NCI-H526 (cell line): ENCODE measurements at places on chromosomes 7 and 10.

DNA sequence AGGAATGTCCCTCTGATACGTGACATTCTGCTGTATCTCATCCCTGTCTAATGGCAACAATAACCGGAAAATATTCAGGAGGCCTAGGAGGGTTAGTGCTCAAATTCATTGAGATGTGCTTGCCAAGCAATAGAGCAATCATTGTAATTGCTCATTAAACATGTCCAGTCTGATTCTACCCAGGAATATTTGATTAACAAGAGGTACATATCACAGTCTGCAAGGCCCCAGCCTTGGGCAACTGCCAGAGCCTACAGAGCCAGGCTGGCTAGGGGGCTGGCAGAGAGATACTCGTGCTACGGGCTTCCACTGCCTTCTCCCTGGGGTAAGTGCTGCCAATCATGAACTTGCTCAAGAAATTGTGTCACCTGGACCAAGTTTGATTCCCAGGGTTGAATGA is 99.1 kb downstream of the ALOX5 start:
- DNase-seq: no peak

- no peak for DNase-seq
These were observed 17.7 kb downstream of the CPA5 start for GRCh38 chr7:130362251-130362816.

- no peak for DNase-seq
These were observed 15.1 kb downstream of the ZNF12 start for GRCh38 chr7:6691609-6692106.

DNA sequence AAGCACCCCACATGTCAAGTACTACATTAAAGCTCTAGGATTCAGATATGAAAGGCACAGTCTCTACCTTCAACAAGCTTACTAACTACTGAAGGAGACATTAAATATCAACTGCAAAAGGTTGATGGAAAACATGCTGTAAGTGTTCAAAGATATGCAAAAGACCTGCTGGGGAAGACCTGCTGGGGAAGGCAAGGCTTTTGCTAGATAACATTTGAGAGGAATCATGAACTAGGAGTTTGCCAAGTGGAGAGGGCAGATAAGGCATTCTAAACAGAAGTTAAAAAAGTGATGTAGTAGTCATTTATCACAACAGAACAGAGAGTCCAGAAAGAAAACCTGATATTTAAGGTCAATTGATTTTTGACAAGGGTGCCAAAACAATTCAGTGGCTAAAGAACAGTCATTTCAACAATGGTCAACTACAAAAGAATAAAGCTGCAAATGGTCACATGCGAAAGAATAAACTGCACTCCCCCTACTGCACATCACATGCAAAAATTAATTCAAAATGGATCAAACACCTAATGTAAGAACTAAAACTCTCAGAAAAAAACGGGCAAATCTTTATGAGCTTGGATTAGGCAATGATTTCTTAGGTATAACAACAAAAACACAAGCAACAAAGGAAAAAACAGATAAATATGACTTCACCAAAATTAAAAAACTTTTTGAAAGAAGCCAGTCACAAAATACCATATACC is 23.0 kb upstream of the MSS51 start:
- peak; percentile 5 for DNase-seq

DNA sequence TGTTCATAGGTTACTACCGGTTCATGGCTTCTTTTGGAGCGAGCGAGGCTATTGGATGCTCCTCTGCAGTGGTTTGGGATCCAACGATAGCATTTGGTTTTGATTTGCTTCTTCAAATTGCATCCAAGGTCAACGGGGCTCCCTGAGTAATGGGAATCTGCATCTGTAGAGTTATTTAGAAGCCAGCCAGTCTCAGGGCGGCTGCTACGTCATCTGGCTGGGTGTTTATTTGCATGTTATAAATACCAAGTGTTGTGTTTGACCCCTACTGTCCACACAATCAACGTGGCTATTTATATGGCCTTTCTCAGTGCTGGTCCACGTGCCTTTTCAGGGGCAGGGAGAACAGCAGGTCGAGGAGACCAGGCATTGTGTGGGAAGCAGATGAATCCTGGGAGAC is 137.7 kb downstream of the PRPF18 start:
- DNase-seq: no peak

GRCh38 chr10:78727251-78727650 is 341.5 kb upstream of the ZMIZ1 start:
- DNase-seq: no peak

DNA sequence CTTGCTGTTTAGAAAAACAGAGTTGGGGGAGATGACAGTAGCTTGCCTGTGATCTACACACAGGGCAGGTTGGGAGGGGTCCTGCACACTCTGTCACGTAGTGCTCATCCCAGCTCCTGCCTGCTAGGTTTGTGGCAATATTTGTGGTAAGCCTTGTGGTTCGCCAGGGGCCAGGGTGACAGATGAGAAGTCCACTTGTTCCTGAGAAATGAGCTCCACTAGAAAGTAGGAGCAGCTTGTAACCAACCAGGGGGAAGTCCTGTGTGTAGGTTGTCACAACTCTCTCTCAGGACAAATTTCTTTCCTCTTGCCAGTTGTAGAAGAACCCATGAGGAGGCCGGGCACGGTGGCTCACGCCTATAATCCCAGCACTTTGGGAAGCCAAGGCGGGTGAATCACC is 147.0 kb downstream of the TCF7L2 start:
- DNase-seq: no peak

GRCh38 chr7:33076737-33077136 is 14.2 kb upstream of the NT5C3A start:
- DNase-seq: no peak

- DNase-seq: peak; percentile 67
These were observed 173.9 kb upstream of the SLC25A13 start for GRCh38 chr7:96495751-96496216.
